ENCODE measurements at places on chromosomes 4 and X.
A peak's percentile ranks its signal among the peaks of the same experiment; 100 is the strongest.

DNA sequence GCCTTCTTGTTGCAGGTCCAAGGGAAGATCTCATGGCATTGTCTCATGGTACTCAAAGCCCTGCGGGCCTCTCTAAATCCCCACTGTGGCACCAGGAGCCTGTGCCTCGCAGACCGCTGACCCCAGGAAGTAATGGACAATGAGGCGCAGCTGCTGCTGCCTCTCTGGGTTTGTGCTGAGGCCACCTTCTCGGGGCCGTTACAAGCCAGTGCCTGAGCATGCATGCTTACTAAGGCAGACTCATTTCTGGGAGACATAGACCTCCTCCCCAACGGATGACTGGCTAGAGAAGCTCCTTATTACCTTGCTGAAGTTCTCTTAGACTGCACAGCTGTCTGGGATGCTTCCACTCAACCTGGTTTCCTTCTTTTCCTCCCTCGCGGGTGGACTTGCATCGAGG lies 1.3 kb downstream of the BDH2 start:
- DNase-seq, result no peak

- DNase-seq, result no peak
Measured at GRCh38 chr4:110096405-110096804, 102.0 kb downstream of the ELOVL6 start.

DNA sequence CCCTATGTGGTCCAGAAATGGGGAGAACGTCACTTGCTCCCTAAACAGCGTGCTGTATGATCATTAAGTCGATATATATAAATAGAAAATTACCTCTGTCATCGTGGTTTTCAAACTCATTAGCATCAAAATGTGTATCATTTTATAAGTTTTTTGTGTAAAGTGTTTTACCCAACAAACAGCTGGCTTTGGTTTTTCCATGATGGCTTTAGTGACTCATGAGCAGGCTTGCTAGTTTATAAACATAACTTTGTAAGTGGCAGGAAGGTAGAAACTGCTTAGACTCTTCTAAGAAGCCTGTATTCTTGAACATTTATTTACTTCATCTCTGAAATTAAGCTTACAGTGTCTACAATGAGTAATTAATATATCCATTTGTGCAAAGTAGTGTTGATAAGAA lies 108.4 kb upstream of the DIPK2B start:
- DNase-seq, result no peak

DNA sequence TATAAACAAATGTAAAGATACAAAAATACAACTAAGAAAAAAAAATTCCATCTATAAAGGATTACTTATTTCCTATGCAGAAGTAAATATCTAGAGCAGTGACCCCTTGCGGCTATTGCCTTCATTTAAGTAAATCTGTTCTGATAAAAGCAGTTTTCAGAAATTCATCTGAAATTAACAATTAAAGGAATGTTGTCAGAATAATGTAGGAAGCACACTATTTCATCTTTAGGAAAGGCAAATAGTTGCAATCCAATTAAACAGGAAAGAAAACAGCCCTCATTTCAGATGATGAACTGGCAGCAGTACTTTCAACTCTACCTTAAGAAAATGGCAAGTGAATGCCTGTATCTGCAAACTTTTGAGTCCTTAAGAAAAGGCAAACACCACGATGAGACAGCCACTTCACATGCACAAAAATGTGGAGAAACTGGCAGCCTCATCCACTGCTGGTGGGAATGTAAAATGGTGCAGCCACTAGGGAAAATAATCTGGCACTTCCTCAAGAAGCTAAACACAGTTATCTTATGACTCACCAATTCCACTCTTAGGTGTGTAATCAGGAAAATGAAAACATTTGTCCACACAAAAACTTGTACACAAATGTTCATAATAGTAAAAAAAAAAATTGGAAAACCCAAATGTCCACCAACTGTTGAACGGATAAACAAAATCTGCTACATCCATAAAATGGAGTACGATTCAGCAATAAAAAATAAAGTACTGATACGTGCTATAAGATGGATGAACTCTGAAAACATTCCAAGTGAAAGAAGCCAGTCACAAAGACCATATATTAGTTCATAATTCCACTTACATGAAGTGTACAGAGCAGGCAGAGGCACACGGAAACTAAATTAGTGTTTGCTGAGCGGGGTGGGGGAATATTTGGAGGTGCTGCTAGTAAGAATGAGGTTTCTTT lies 2.0 kb upstream of the THAP9 start:
- no peak for DNase-seq

- DNase-seq, result no peak
Measured at GRCh38 chr4:89889289-89889688, 5.4 kb upstream of the MMRN1 start.

- DNase-seq, result no peak
Measured at GRCh38 chr4:106700321-106700720, 331.7 kb upstream of the GIMD1 start.

DNA sequence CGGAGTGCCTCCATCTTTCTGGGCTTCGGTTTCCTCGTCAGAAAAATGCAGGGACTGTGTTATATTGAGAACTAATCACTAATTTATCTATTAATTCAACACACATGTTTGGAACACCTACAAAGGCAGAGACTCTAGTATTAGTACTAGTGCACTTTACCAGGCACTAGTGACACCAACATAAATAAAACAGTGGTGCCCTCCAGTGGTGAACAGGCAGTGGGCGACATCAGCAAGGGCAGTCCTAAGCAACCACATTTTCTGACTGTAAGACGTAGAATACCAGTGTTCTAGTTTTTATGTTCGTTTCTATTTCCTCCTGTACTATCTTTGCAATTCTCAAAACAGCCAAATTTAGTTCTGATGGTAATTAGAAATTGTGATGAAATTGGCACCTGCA lies 69.1 kb upstream of the UCP1 start:
- DNase-seq, result no peak

GRCh38 chr4:167114416-167114971 lies 119.8 kb downstream of the SPOCK3 start:
- no peak for DNase-seq

GRCh38 chr4:123846561-123846960 lies 450.0 kb downstream of the SPRY1 start:
- no peak for DNase-seq

GRCh38 chr4:55791666-55792065 lies 27.9 kb upstream of the EXOC1L start:
- no peak for DNase-seq

GRCh38 chr4:113692809-113693411 lies 68.6 kb downstream of the CAMK2D start:
- DNase-seq, result no peak

- DNase-seq, result no peak
Measured at GRCh38 chr4:70747874-70748273, 26.1 kb downstream of the RUFY3 start.

DNA sequence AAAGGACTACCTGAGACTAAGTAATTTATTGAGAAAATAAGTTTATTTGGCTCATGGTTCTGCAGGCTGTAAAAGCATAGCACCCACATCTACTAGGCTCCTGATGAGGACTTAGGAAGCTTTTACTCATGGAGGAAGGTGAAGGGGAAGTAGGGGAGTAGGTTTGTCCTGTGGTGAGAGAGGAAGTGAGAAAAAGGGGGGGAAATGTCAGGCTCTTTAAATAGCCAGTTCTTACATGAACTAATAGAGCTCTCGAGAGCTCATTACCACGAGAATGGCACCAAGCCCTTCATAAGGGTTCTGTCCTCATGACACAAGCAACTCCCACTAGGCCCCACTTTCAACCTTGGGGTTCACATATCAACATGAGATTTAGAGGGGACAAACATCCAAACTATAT lies 125.5 kb upstream of the NRK start:
- no peak for DNase-seq

- no peak for DNase-seq
Measured at GRCh38 chr4:2074588-2074987, 15.5 kb downstream of the NAT8L start.

DNA sequence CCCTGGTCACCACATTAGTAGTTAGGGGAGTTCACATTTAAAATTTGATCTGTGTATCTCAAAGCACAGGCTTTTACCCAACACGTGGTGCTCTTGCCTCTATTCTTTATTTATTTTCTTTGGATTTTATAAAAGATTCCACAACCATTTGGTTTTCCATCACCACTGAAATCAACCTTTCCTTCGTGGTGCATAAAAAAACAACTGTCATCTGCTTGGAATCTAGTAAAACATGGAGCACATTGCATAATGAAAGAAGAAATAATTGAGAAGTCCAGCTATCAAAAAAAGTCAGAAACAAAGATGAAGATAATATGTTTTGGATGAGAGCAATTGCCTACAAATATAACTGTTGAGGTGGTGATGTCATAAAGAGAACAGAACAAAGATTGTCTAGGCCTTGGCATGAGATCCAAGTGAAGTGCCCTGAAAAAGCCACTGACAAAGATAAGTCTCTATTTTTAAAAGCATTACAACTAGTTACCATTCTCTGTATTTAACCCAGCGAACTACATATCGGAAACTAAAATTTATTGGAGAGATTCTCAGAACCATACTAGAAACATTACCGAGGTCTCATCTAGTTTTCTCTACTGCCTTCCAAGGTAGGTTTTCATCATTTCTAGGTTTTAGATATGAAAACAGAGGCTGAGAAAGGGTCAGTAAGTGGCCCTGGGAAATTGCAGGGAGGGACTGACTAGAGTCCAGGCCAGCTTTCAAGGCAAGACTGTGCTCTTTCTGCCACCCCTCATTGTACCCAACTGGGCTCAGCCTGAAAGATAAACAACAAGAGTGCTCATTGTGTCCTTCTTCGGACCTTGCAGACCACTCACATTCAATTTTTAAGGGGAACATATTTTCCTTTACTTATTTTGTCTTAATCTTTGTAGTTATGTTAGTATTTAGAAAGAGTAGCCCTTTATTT lies 127.3 kb downstream of the MAD2L1 start:
- no peak for DNase-seq

GRCh38 chrX:67730296-67730695 lies 186.5 kb downstream of the AR start:
- DNase-seq, result no peak

- no peak for DNase-seq
Measured at GRCh38 chrX:17778997-17779396, 41.7 kb downstream of the SCML1 start.

- no peak for DNase-seq
Measured at GRCh38 chr4:6509587-6509986, 37.2 kb upstream of the PPP2R2C start.

GRCh38 chr4:146443525-146443924 lies 78.2 kb downstream of the SLC10A7 start:
- no peak for DNase-seq

GRCh38 chr4:24988776-24989175 lies 42.0 kb downstream of the LGI2 start:
- DNase-seq, result peak; percentile 6

- DNase-seq, result no peak
Measured at GRCh38 chr4:155434904-155435303, 58.1 kb upstream of the MAP9 start.

- no peak for DNase-seq
Measured at GRCh38 chr4:106258145-106259045, 57.6 kb downstream of the TBCK start.

- DNase-seq, result no peak
Measured at GRCh38 chrX:97290199-97290598, 406.5 kb downstream of the RPA4 start.

DNA sequence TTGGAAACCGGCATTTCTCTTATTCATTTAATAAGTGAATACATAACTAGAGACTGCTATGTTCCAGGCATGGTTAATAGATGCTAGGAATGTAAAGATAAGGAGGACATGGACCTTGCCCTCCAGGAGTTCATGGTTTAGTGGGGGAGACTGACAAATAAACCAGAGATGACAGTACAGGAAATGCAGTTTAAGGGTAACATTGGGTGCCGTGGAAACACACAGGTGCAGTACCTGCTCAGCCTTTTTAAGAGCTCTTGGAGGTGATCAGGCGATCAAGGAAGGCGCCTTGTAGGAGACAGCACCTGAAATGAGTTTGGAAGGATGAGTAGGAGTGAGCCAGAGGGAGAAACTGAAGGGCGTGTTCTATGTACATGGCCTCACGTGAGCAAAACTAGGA lies 145.8 kb downstream of the AASDH start:
- DNase-seq, result no peak

DNA sequence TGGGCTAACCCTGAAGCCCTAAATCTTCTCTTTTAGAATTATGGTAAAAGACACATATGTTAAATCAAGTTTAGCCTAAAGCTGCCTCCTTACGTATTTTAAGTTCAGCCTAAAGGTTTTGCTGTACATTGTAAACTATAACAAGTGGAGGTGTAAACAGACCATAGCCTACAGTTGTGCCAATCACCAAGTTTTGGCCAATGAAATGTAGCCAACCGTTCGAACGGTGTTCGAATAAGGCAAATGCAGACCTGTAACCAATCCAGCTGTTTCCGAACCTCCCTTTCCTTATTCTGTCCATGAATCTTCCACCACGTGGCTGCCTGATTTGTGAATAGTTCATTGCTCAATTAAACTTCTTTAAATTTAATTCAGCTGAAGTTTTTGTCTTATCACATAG lies 52.1 kb upstream of the TBC1D9 start:
- DNase-seq, result no peak

DNA sequence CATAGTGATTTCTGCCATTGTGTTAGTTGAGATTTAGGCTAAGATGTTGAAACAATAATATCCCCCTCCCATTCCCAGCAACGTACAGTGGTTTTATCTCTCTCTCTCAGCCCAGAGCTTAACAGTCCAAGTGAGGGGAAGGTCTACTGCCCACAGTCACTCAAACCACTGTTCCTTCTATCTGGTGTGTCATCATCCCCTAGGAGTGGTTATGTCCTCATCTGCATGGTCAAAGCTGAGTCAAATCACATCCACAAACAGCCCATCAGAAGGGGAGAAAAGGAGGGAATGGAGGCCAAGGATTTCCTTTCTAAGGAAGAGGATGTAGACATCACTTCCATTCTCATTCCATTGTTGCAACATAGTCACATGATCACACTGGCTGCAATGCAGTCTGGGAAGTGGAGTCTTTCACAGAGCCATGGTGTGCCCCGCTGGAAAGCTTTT lies 42.8 kb upstream of the CHRNA9 start:
- no peak for DNase-seq

GRCh38 chr4:112604589-112604988 lies 32.1 kb downstream of the ZGRF1 start:
- peak; percentile 35 for DNase-seq

- no peak for DNase-seq
Measured at GRCh38 chr4:101699441-101700124, 90.9 kb upstream of the BANK1 start.

DNA sequence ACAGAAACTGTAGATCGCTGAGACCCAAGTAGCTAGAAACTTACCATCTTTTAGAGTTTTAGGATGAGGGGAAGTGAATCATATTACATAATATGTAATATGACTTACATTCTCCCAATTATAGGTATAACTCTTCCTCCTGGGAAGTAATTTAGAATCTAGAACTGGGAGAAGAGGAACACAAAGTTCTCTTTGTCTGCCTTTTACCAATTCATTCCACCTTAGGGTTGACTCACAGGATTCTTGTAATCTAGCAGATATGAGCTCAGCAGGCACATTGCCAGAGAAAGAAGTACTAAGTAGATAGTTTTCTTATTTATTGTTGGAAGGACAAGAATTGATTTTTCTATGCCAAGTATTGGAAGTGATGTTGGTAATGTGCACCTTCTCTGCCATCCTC lies 58.0 kb upstream of the CCSER1 start:
- DNase-seq, result no peak

- DNase-seq, result no peak
Measured at GRCh38 chrX:69155786-69156520, 9.3 kb downstream of the PJA1 start.

- DNase-seq, result no peak
Measured at GRCh38 chrX:71109051-71109450, 2.3 kb downstream of the IL2RG start.

Data from hypothalamus (tissue), 51 donors.